ENCODE measurements at places on chromosomes 5 and 9.

DNA sequence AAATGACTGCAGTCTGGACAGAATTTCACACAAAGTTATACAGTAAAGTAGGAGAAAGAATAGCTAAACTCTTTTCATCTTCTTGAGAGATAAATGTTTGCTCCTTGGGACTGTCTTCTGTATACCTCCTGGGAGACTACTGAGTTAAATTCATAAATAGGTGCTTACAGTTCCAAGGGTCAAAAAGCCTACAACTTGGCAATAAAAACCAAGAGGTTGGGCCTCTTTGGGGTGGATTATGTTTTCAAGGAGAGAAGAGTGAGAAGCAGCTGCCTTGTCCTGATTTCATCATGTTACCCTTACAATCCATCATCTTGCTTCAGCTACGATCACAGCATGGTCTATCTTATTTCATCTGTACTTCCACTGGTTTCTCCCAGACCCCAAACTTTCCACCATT, 213.2 kb upstream of the RPS23 start:
- no peak for DNase-seq

DNA sequence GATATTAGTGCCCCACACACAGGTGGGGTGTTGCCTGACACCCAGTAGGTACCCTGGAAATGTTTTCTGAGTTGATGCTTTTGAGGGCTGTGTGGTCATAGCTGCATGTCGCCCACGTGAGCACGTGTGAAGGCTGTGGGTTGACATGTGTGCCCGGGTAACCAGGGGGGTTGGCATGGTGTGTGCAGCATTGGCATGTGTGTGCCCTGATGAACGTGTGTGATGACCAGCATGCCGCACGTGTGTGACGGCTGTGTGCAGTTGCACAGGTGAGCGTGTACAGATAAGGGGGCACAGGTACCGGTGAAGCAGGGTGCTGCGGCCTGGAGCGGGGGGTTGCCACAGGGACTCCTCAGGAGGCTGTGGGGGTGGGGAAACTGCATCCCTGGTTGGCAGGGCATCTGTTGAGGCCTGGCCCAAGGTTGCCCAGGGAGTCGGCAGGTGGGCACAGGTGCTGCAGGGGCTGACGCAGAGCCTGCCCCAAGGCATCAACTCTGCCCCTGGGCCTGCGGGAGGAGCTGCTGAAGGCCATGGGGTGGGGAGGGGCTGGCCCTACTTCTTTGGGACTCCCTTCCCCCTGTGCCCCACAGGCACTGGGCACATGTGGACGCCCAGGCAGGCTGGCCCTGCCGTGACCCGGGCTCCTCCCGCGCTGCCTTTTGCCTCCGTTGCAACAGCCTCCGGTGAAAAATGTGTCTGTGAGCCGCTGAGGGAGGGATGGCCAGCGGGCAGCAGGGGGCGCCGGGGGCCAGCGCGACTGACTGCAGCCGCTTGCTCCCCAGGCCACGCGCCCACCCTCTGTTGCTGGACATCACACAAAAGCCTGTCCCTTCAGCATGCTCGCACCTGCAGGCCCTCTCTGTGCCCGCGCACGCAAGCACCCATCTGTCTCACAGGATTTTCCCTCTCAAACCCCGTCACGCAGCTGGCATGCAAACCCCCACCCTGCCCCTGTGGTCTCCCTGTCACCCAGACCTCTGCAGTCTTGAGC, 2.2 kb downstream of the UNC5A start:
- DNase-seq: no peak

GRCh38 chr5:115068239-115069086, 101.2 kb downstream of the TRIM36 start:
- peak; percentile 51 for DNase-seq

DNA sequence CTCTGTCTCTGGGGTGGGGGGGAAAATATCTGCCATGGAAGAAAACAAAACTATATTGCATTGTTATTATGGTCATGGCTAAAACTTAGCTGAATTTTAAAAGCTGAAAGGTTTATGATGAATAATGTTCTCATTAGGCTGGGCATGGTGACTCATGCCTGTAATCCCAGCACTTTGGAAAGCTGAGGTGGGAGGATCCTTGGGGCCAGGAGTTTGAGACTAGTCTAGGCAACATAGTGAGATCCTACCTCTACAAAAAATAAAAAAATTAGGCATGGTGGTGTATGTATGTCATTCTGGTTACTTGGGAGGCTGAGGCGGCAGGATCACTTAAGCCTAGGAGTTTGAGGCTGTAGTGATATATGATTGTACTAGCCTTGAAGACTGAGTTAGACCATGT, 44.5 kb downstream of the IPO11 start:
- DNase-seq: peak; percentile 36

DNA sequence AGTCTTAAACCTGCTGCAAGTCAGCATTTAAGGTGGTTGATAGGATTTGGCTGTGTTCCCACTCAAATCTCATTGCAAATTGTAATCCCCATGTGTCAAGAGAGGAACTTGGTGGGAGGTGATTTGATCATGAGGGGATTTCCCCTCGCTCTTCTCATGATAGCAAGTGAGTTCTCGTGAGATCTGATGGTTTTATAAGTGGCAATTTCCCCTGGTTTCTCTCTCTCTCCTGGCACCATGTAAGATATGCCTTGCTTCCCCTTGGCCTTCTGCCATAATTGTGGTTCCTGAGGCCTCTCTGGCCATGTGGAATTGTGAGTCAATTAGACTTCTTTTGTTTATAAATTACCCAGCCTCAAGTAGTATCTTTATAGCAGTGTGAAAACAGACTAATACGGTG, 84.3 kb upstream of the SMC2 start:
- no peak for DNase-seq

DNA sequence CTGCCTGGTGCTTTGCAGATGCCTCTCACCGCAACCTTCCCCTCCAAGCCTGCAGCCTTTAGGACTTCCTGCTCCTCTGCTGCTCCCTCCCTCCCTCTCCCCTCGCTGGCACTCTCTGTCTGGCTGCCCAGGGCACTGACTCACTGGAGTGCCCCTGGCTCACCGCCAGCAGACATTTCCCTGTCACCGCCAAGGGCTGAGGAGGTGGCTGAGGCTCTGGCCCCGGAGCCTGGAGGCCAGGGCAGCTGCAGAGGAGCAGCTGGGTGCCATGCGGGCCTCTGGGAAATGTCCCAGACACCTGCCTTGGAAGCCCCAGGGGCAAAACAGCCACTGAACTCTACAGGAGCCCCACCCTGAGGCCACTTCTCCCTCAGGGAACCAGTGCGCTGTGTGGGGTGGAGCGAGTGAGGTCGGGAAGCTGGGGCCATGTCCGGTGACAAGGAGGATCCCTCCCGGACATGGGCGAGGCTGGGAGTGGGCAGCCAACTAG, 53.4 kb downstream of the TENT4A start:
- peak; percentile 79 for DNase-seq

GRCh38 chr5:270340-270739, 1.1 kb upstream of the PDCD6 start:
- DNase-seq: no peak

DNA sequence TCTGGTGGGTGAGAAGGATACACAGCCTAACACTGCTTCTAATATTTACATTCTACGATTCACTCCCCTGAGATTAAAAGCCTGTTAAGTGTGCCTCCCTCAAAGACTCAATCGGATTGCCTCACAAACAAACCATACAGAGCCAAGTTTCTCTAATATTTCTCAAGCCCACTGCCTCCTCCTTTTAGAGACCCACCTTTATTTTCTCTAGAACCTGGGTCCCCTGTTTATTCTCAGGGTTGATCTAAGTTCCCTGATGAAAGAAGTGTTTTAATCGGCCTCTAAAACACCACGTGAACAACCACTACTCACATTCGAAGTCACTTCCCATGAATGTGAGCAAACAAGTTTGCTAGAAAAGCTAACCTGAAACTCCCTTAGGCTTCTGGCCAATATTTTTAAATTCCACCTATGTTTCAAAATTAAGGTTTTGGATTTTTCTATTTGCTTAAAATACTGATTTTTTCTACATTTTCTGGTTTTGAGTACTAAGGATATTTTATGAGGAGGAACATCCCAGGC, 76.5 kb downstream of the GLIS3 start:
- DNase-seq: peak; percentile 34

- DNase-seq: peak; percentile 73
These were observed 186.3 kb downstream of the KDM4C start for GRCh38 chr9:6944093-6944551.

DNA sequence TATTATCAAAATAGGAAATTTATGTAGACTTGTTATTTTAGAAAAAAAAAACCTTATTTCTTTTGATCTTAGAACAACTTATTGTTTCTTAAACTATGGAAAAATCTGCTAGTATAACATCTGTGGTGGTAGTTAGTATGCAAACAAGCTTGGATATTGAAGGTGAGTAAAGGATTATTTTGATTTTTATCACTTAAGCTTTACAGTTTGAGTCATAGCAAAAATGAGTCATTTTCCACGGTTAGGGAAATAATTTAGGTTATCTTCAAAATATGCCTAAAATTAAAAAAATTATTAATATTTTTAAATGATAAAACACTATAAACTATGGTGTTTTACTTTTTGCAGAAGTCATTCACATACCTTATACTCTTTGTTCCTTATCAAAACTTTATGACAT, 107.2 kb upstream of the DHFR start:
- DNase-seq: no peak

DNA sequence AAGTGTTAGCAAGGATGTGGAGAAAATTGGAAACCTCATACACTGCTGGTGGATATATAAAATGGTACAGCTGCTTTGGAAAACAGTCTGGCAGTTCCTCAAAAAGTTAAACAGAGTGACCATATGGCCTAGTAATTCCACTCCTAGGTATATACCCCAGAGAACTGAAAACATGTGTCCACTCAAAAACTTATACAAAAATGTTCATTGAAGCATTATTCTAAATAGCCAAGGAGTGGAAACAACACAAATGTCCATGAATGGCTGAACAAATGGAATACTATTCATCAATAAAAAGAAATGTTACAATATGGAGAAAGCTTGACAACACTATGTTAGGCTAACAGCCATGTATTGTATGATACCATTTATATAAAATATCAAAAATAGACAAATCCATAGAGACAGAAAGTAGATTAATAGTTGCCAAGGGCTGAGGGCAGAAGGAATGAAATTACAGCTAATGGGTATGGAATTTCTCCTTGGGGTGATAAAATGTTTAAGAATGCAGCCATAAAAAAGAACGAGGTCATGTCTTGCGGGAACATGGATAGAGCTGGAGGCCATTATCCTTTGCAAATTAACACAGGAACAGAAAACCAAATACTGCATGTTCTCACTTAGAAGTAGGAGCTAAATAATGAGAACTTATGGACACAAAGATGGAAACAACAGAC, 33.6 kb upstream of the FBP1 start:
- DNase-seq: peak; percentile 87

DNA sequence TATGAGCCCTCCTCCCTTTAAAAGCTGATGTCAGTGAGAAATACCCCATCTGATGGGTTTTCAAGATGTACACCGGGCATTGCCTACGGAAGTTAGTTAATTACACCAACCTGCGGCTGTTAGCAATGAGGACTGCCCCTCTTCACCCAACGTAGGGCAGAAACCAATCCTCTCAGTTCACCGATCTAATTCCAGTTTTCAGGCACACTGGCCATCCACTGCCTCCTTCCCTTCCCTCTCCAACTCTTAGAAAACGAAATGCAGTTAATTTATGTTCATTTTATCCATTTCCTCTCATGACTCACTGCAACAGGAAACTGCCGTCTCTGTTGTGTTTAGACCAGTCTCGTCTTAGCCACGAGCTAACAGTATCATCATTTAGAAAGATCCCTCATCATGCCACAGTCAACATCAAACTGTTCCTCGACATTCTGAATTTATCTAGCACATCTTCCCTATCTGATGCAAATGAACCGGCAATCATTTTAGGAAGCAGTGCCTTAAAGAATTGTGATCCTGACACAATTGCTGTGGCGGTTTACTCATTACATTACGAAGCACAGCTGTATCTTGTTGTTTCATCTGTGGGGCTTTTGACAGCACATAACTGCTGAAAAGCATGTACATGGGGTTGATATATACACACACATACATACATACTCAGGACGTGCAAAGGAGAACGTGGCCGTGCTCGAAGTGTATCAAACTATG, 168.6 kb downstream of the EFNA5 start:
- DNase-seq: peak; percentile 13

DNA sequence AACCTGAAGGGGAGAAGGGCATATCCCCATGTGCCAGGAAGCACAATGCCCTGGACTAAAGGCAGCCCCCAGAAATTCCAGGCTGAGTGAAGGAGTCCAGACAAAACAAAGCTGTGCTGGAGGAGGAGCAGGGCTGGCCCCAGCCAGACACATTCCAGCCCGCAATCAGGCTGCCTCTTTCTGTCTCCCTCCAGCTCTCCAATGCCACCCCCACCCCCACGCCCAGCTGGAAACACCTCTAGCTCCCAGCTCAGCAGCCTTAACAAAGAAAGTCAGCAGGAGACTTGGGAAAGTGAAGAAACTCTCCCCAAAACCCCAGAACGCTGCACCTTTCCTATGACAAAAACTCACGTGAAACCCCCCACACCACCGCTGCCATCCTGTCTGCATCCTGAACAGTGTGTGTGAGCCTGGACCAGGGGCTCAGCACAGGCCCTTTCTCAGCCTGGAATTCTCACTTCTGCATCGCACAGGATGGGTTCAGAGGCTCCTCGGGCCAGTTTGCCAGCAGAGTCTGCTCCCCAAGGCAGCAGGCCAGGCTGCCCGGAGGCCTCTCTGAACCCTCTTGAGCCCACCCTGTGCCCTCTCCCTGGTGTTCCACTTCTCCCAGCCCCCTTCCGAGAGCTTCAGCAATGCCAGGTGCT, 96.2 kb upstream of the ICE1 start:
- DNase-seq: peak; percentile 57

GRCh38 chr5:158756871-158757270, 342.8 kb downstream of the EBF1 start:
- DNase-seq: peak; percentile 61

- DNase-seq: no peak
These were observed 228.3 kb downstream of the IRX2 start for GRCh38 chr5:2523180-2523579.

DNA sequence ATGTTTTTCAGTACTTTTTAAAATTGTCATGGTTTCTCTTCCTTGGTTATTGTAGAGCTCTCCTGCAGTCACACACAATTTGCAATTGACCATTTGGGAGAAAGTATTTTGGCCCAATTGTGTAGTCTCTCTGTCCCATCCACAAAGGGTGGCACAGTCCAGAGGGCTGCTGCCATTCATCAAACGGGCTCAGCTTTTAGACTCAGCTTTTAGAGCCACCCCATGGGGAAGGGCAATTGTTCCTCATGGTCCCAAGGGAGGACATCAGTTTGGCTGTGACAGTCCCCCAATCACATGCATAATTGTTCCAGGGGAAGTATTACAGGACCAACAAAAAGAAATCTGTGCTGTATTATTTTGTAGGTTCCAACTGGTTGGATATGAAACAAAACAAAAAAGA, 207.6 kb downstream of the ZNF462 start:
- no peak for DNase-seq

DNA sequence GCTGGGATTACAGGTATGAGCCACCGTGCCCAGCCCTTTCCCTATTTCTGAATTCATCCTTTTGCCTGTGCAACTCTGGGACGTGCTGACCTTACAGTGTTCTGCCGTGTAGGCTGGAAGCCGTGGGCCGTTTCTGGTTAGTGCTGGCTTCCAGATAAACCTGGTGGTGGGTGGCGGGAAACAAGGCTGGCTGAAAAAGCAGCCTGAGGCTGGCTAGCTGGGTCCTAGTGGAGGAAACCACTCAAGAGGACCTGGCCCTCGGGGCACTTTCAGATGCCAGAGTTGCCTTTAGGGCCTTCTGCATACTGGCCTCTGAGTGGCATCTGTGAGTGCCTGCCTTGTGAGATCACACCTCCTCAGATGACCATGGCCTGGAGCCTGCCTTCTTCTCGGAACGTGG, 26.9 kb downstream of the GALNT12 start:
- no peak for DNase-seq

All from fibroblast of skin of scalp (primary cell).